AG09309 (cell line): ENCODE measurements at places on chromosomes 4 and X.

DNA sequence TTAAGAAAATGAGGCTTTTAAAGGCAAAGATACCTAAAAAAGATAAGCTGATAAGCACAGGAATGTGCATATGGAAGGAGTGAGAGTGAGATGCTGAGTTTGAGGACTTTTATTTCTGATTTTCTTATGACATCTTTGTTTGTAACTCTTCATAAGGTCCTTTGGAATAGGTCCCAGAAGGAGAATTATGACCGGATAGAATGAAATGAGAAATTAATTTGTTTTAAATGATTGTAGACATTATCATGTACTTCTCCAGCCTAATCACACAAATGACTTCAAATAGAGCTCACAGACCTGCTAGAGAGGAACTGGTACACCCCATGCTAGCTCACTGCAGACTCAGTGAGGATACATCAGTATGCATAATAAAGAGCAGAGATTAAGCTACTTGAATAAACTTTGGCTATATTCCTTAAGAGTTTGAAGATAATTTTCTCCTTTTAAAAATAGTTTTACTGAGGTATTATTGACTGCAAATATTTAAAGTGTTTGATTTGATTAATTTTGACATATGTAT lies 5.6 kb downstream of the GK2 start:
- no peak for DNase-seq

DNA sequence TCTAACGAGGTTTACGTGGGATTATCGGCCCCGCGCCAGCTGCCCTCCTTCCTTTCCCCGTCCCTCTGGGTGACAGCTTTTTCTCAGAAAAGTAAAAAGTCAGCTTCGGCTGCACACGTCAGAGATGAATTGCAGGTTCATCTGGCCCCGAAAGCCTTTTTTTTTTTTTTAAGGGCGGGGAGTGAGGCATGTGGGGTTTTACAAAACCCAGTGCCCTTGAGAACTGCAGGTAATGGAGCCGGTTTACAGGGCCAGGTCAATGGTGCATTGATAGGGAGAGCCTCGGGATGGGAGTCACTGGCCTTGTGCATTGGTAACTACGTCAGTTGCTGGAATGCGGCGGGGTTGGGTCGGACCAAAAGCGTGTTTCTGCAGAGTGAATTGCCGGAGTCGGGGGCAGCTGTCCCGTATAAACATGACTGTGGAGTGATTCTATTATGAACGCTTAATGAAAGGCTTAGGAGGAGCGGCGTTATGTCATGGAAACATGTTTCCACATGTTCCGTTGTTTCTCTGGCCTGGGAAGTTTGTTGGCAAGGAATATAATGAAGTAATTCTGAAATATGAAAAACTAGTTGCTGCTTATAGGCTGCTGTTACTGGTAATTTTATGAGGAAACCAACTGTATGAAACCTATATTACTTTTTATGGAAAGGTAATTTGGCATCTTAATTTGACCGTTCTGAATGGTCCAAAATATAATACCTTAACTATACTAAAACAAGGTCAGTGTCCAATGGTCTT lies 1.1 kb downstream of the HSPA4L start:
- no peak for DNase-seq

DNA sequence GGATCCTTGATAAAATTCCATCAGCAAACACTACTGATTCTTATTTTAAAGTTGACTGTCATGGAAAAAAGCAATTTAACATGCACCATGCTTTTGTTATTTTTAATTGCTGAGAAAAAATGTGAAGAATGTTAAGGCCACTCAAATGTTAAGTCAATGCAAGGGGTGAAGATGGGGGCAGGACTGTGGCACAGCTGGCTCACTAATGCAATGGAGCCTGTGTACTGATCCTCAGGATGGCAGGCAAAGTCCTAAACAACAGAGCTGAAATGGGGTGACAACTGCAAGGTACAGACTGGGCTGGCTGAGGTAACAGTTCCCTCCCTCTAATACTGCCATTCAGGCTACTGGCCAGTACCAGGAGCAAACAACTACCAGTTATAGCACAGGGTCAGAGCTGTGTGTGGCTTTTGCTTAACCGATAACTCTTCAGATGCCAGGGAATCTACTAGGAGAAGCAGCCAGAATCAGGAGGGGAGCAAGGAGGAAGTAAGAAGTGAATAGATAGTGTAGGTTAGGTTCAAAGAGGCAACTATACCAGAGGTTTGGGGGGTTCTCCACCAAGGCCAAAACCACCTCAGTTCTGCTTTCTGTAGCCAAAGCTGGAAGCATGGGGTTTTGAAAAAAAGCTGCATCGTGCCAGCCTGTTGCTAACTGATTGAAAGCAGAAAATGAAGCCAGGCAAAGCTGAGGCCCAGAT lies 372.6 kb downstream of the OPHN1 start:
- DNase-seq, result no peak

GRCh38 chrX:139113708-139114107 lies 402.2 kb upstream of the FGF13 start:
- DNase-seq, result no peak

DNA sequence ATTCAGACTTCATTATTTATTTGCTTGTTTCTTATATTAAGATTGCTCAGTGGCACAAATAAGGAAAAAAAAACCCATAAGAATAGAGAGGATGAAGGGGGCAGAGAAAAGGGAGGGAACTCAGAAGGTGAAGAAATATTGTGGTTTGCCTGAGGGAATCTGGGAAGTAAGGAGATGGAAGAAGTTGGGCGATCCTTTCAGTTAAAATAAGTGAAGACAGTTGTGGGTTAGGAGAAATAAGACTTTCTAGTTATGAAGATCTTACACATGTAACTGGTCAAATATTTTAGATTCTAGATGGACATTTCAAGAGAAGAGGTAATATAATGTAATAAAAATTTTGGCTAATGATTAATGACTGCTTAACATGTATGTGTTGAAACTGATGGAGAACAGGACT lies 138.7 kb upstream of the LIMCH1 start:
- peak; percentile 49 for DNase-seq

DNA sequence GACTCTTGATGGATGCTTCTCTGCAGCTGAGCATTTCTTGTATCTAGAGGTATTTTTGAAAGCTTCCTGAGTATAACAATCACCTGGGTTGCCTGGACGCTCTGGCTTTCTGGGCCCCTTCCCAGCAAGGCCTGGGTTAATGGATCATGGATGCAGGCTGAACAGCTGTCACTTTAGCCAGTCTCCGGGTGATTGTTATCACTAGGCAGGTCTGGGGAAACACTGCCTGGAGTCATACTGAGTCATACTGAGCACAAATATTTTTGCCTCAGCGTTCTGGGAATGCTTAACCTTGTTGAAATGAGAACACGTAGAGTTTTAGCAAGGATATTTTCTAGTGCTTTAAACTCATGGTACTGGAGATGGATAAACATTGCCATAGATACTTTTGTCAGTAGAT lies 102.6 kb downstream of the PHEX start:
- peak; percentile 11 for DNase-seq

GRCh38 chrX:148722966-148723365 lies 222.5 kb downstream of the AFF2 start:
- DNase-seq, result no peak

DNA sequence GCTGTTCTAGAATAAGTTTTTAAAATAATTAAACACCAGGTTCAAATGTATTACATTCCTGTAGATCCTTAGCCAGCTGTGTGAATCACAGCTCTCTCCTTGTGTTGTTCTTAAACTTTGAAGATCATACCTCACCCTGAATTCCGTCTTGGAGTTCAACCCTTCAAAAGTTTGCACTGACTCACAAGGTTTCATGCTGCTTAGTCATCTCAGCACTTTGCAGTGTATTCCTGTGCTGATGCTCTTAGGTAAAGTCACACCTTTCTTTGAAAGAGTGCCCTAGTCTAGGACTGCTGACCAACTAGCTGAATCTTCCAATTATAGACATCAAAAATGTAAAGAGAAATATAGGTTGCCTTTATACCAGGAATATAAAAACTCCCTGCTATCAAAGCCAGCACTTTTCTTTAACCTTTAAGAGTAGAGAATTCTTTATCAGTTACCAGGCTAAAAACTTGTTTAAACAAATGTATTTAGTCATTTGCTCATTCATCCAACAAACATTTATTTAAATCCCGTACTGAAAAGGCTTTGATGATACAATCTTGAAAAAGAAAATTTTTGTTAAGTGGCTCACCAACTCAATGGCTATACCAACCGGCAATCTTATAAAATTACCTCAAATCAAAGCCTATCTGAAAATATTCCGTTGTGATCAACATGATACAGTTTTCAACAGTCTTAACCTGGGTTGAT lies 169.7 kb downstream of the RAP1GDS1 start:
- peak; percentile 44 for DNase-seq

DNA sequence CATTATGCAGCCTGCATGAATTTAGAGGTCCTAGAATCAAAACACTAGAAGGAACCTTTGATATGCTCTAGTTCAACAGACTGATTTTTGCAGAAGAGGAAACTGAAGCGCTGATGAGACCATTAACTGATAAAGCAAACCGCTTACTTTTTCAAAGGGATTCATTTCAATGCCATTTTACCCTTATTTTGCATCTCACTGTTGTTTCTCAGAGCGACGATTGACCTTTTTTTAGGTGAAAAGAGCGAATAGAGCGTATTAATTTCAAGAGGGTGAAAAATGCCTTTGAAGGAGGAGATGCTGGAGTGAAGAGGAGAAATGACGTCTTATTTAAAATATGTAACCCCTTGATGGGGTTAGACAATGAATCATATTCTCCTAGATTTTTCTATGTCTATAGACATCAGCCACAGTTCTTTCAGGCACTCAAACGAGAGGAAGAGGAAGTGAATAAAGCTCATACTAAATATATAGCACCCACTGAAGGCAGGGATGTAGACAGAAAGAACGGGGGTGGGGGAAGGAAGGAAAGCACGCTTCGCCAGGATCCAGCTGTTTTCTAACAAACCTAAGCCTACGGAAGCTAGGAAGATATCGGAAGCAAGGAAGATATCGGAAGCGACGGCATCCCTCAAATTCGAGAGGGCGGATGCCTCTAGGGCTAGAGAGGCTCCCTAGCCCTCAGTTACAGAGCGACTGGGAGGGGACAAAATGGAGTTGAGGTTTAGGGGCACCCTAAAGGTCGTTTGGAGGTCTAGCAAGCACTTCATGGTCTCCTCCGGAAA lies 848 bp downstream of the ACSL4 start:
- no peak for DNase-seq

DNA sequence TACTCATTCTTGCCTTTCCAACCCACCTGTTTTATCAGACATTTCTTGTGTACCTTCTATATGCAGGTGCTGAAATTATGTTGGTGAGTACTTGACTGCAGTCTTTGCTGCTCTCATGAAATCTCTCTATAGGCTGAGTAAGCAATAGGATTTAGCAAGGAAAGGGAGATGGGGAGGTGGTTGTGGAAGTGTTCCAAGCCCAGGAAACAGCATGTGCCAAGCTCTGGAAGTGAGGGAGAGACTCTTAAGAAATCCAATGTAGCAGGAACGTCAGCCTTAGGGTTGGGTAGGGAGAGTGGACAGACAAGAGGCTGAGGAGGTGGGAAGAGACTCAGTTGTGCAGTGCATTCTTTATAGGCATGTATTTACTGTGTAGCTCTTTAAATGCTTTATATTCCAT lies 5.6 kb downstream of the SEPTIN11 start:
- DNase-seq, result peak; percentile 61

- DNase-seq, result no peak
These were observed 2.2 kb downstream of the SPP1 start for GRCh38 chr4:87977521-87978278.

DNA sequence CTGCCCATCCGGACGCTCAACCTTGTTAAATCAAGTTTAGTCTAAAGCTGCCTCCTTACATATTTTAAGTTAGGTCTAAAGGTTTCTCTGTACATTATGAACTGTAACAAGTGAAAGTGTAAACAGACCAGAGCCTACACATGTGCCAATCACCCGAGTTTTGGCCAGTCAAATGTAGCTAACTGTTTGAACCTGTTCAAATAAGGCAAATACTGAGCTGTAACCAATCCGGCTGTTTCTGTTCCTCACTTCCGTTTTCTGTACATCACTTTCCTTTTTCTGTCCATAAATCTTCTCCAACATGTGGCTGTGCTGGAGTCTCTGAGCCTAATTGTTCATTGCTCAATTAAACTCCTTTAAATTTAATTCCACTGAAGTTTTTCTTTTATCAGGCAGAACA lies 113.3 kb upstream of the SHISA3 start:
- no peak for DNase-seq

DNA sequence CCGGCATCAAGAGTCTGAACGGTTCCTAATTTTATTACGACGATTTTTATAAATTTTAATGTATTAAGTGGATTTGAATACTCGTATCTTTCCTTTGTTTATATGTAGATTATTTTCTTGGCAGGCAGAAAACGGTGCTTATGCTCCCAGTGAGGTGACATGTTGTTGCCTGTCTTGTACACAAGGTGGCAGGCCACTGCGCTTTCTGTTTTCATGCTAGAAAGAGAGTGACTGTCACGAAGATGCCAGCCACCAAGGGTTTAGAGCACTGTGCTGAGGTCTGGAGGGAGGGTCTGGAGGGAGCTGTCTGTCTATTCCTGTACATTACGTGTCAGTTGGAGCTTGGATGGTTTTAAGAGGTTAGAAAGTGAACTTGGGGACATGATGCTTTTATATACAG lies 87.7 kb downstream of the SHROOM2 start:
- no peak for DNase-seq

- no peak for DNase-seq
These were observed 67.3 kb downstream of the SHISA3 start for GRCh38 chr4:42464550-42465094.

DNA sequence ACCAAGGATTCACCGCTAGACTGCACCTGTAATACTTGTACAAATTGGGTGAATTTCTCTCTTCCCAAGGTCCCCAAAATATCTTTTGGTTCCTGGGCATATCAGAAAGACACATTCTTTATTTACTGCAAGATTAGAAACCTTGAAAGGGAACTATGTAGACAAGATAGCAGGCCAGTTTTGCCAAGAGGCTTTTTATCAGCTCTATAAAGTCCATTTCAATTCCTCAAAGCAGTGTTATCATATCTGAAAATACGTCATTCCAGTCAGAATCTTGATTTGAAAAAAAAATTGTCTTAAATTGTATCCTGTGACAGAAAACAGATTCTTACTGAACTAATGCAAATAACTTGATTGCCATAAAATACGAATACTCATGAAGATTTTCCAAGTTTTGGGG lies 37.0 kb upstream of the NSG1 start:
- no peak for DNase-seq

- DNase-seq, result no peak
These were observed 13.0 kb upstream of the CXCL2 start for GRCh38 chr4:74111990-74112389.

- no peak for DNase-seq
These were observed 633.6 kb downstream of the SPRY1 start for GRCh38 chr4:124030147-124030546.

- no peak for DNase-seq
These were observed 721.5 kb downstream of the IL1RAPL1 start for GRCh38 chrX:29308726-29309125.

- peak; percentile 39 for DNase-seq
These were observed 382.7 kb downstream of the UNC5C start for GRCh38 chr4:95165926-95166524.

DNA sequence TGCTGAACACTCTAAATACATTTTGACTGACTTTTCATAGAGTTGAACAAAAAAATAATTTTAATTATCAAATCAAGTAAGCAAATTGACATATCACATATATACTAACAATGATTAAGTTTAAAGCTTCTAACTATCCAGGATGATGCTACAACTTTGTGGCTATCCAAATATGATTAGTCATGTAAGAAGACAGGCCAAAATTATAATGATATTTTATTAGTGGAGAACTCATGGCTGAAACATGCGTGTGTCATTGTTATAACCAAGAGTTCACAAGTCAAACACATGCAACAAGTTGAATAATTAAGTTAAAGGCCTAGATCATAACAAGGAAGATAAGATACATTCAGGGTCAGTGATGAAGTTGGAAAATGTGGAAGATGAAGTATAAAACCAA lies 346.8 kb downstream of the FSTL5 start:
- no peak for DNase-seq

- DNase-seq, result no peak
These were observed 25.1 kb downstream of the IGSF1 start for GRCh38 chrX:131264053-131264452.
